LHCN-M2 (cell line): ENCODE measurements at places on chromosomes 1 and 21.

- DNase-seq: no peak
Observed at GRCh38 chr1:179327679-179328078, 34.1 kb downstream of the SOAT1 start.

DNA sequence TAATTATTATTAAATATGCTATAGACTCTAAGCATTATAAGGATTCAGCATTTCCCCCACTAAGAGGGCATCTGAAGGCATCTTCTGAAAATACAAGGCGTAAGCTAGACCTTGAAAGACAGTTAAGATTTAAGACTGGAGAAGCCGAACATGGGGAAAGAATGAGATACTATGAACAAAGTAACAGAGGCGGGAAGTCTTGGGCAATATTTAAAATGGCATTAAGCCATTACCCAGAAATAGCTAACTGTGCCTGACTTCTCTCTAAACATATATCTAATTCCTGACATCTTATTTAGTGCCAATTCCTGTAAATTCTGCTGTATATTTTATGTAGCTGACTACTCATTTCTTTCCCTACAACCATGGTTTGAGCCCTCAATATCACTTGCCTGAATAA, 20.9 kb downstream of the DPH5 start:
- no peak for DNase-seq

DNA sequence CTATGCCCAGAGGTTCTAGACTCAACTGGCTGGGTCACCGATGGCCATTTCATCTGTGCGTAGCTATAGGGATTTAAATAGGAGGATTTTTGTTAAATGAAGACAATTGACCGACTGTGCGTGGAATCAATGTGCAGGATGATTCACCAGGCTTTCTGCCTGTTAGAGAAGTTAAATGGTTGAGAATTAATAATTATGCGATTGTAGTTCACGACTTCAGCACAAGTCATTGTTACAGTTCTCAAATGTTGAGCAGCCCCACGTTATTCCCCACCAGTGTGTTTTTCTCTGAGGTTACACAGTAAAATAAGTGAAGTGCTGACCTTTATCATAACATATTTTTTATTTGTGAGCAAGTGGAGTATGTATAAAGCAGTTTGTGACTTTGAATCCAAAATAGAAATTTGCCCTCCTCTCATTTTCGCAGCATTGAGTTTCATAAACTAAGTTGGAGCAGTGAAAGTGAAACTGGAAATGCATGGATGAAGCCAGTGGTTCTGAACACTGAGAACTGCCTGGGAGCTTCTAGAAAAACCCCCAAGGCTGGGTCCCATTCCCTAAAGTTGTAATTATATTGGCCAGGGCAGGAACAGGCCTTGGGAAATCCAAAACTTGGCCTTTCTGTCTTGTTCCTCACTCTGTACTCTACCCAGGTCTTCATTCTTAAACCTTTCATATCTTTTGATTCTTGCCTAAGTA, 102.6 kb downstream of the GALNT2 start:
- no peak for DNase-seq

DNA sequence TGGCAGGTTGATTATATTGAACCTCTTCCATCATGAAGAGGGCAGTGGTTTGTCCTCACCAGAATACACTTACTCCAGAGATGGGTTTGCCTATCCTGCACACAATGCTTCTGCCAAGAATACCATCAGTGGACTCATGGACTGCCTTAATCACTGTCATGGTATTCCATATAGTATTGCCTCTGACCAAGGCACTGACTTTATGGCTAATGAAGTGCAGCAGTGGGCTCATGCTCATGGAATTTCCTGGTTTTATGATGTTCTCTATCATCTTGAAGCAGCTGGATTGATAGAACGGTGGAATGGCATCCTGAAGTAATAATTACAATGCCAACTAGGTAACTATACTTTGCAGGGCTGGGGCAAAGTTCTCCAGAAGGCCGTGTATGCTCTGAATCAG, 16.6 kb upstream of the GBP6 start:
- no peak for DNase-seq

- DNase-seq: peak; percentile 78
Observed at GRCh38 chr21:38645282-38645681, 147.0 kb upstream of the ERG start.

GRCh38 chr1:245361065-245361464, 206.3 kb downstream of the KIF26B start:
- no peak for DNase-seq

DNA sequence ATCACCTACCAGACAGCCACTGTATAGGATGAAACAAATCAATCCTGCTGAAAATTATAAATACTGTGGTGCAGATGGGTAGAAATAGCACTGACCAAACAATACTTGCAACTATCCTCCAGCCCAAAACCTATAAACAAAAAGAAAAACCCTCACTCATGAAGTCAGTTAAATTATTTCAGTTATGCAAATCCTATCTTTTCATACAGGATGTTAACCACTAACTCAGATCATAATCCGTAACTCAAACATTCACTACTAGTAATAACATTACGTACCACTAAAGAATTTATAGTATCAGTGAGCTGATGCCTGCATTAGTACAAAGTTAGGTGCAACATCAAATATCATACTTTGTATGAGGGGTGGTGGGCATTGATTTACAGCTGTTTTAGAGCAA, 2.6 kb downstream of the NDC1 start:
- no peak for DNase-seq

- DNase-seq: peak; percentile 47
Observed at GRCh38 chr1:196951711-196952394, 8.3 kb downstream of the CFHR2 start.

GRCh38 chr1:98919211-98919610, 85.5 kb downstream of the PLPPR5 start:
- DNase-seq: no peak

DNA sequence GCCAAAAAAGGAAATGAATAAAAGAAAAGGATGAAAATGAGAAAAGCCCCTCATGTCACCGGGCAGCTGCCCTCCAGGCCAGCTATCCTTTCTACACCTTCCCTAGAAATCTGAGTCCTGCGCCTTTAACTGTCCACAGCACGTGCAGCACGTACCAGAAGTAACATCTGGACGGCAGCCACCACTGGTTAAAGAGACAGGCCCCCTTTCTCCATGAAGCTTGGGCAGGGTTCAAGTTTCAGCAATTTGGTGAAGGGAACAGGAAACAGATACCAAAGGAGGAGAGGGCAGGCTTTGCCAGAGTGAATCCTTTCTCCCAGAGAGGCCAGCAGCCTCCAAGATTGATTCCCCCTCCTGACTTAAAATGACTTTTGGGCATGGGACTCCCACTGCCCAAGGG, 3.6 kb upstream of the KIAA2013 start:
- peak; percentile 72 for DNase-seq

DNA sequence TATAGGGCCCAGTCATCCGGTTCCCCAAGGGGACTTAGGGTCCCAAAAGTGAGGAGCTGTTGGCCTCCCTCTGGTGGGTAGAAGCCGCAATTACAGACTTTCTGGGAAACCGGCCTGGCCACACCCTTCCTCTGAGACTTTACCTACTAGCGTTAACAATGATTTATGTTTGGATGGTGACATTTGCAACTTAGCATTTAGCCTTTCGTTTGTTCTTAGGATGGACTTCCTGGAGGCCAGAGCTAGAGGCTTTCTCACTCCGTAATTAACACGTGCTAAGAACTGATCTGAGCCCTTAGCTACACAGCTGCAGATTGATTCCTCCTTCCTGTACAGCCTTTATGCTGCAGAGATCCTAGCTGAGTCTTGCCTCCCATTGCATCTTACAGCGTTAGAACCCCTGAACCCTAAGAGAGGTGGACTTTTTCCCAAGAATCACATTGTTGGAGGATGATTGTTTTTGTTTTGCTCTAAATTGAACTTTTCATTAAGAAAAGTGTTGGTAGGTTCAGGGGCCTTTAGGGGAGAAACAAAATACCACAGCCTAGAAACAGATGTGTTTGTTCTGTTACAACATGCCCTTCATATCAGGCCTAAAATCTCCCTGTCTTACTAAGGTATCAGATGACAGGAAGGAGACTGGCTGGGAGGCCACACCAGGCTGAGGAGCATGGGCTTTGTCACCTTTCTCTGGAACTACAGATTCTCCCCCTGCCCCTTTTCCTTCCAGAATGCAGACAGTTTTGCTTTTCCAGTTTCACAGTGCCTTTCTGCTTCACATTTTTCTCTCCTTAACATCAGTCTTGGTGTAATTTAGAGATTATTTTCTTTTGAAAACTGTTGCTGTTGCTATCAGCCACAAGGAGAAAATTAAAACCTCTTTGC, 1.9 kb downstream of the S100A11 start:
- DNase-seq: peak; percentile 82

GRCh38 chr1:155993595-155993994, 15.2 kb upstream of the ARHGEF2 start:
- no peak for DNase-seq

DNA sequence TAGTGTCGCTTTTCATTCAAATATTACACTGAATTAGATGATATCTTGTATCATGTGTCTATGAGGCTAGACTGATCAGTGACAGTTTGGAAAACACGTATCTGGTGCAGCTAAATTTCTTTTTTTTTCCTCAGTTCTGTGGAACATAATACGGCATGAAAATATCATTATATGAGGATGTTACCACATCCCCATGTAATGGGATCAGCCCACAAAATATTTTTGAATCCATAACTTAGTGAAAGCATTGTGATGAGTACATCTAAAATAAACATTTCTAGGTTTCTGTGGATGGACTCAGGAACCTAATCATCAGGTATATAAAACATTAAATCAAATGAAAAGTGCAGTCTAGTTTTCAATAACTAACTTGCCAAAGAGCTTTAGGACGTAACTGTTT, 356.3 kb downstream of the USP25 start:
- DNase-seq: peak; percentile 37

- DNase-seq: peak; percentile 67
Observed at GRCh38 chr1:203296460-203297073, 8.8 kb upstream of the BTG2 start.
